ENCODE measurements at places on chromosomes 2 and 18.

DNA sequence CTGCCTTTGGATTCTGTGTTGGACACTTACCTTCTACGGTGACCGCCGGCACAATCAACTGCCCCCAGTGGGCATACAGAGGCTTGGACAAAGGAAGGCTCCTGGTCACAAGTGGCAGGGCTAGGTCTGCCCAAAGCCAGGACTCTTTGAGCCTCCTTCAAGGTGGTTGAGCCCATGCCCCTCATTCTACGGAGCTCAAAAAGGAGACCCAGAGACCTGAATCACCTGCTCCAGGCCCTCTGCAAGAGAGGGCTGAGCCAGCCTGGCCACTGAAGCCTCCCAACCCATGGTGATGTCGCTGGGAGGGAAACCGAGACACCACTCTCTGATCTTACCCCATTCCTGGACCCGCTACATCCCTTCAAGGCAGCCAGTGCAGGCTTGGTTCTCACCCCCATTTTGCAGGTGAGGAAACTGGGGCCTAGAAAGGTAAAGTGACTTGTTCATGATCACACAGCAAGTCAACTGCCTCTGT is 87.9 kb downstream of the INHBB start:
- no peak for DNase-seq

DNA sequence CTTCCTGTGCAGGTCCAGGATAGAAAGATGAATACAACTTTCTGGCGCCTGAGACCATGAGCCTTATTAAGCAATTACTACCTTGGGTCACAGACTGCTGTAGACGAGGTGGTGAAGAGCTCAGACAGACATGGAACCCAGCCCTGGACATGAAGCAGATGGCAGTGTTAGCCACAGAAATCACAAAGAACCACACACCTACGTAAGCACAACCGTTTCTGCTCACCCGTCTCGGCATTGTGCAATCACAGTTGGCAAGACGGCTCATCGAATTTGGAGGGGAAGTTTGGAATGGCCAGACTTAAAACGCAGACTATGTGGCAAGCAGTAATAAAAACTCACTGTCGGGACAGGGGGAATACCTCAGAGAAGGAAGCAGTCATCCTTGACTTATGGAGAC is 24.3 kb upstream of the ASPRV1 start:
- no peak for DNase-seq

GRCh38 chr2:238493880-238494572 is 67.3 kb downstream of the ASB1 start:
- DNase-seq: peak; percentile 25

- no peak for DNase-seq
These were observed 98.0 kb downstream of the MARCHF4 start for GRCh38 chr2:216274194-216274840.

DNA sequence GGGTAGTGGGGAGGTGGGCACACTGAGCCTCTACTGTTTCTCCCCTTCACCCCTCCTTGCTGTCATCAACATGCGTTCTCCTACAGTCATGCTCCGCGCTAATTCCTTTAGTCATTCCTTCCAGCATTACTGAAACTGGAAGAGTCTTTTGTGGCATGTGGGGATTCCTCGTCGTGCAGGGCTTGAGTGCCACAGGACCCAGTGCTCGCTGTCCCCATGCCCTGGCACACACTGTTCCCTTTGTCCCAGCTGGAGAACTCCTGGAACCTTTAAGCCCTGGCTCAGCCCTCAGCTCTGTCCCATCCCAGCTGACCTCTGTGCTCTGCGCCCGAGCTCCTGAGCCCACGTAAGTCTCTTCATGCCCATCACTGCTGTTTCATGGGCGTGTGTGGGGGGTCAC is 42.1 kb downstream of the ODC1 start:
- DNase-seq: no peak

DNA sequence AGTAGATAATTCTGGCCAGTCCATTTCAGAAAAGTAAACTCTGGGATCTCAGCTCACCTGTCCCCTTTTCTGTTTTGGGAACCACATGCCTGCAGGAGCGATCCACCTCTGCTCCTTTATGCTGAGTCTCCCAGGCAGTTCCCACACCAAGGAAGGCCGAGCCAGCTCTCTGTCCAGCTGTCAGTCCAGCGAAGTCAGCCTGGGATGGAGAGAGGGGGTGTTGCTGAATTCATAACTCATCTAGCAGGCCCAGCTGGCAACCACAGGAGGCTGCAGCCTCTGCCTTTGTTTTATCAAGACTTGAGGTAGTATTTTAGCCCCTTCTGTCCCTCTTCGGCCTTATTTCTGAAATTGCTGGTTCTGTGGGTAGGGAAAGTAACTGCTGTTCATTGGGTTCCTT is 209.9 kb downstream of the ARL4C start:
- DNase-seq: no peak

Data from activated T-cell treated with anti-CD3 and anti-CD28 coated beads for 48 hours (primary cell).